ENCODE measurements at places on chromosomes 11 and 22. TPM values are rescaled to one million over a fixed set of nuclear protein-coding genes. Genes with fewer than 3 reads are reported as not detected.

Gene SCGB2A2
- not detected for total RNA-seq

GRCh38 chr11:69154938-69155301, 815 bp upstream of the SMIM38 start:
- DNase-seq: no peak

DNA sequence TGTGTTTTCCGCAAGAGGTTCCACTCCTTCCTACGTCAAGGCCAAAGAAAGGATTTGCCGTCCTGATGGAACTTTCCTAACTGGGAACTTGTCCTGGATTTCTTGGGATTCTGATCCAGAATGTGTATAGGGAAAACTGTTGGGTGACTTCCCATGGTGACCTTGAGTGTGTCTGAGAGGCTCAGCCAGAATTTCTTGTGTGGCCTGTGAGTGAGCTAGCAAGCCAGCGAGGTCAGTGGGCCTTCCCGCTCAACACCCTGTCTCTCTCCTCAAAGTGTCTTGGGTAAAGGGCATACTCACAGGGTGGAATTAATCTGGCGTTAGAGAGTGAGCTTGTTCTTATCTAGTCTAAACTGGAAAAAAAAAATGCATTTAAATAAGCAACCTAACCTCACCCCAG, 20.4 kb downstream of the ZNRF3 start:
- DNase-seq: no peak

Gene TRPM5
- not detected for total RNA-seq

- no peak for DNase-seq
These were observed 89.7 kb downstream of the SNX19 start for GRCh38 chr11:130826572-130826971.

DNA sequence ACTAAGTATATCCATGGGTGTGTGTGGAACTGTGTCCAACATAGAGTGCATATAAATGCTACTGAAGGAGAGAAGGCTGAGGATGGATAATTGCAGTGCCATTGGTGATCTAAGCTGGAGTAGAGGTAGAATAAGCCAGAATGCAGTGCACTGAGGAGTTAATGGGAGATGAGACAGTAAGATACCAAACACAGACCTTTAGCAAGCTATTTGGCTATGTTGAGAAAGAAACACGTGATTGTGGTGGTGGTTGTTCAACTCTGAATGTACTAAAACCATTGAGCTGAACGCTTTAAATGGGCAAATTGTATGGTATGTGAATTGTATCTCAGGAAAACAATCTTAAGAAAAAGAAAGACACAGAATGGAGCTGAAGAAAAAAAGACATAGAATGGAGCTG, 22.8 kb downstream of the JAML start:
- DNase-seq: no peak

Gene ATM
- total RNA-seq: 64.0 TPM

Gene CCDC83
- not detected for total RNA-seq

DNA sequence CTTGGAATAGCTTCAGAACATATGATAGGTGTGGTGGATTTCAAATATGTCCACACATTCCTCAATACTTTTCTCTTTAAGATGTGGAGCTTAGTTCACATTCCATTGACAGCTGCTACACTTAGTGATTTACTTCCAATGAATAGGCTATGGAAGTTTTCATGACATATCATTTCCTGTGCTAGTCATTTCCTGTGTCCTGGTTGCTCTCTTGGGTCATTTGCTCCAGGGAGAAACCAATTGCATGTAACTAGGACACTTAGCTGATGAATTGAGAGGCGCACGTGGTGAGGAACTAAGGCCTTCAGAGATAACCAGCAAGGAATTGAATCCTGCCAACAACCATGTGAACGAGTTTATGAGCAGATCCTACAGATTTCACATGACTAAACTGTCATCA, 120.9 kb downstream of the SLC17A6 start:
- peak; percentile 86 for DNase-seq

- no peak for DNase-seq
These were observed 119.6 kb upstream of the BLID start for GRCh38 chr11:122235615-122236014.

Gene SCGB1A1
- total RNA-seq: not detected

- no peak for DNase-seq
These were observed 83.2 kb upstream of the CLDN5 start for GRCh38 chr22:19607192-19608002.

DNA sequence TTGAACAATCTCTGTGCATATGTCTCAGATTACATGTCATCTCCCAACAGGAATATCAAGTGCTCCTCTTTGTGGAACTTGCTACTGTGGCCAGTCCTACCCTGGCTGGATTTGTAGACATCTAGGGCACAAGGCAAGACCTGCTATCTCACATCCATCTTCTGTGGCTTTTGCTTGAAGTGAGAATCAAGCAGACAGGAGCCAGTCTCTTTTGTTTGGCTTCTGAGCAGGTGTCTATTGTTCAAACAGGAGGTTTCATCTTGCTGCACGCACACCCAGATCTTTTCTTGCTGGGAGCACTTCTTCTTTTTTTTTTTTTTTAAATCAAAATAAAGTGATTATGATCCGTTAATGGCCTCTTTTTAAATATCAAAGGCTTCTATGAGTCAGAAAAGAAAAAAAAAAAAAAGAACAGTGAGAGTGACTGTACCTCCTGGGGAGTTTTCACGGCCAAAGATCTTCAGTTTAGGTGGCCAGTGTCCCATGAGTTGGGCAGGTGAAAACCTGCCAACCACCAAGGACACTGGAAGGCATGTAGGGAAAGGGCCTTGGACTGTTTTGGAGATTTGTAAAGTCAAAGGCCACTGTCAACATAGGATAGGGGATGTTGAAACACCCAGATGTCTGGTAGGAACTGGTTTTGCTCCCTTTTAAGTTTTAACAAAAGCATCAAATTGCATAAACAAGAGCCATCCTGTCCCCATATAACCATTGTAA, 78.1 kb downstream of the CD44 start:
- no peak for DNase-seq

Gene OR5P2
- not detected for total RNA-seq

- DNase-seq: no peak
These were observed 5.4 kb downstream of the KREMEN1 start for GRCh38 chr22:29078036-29078868.

GRCh38 chr22:22698263-22698750, 53.9 kb downstream of the GGTLC2 start:
- no peak for DNase-seq

GRCh38 chr11:92638678-92639077, 330.8 kb upstream of the MTNR1B start:
- DNase-seq: no peak

Gene GLYAT
- not detected for total RNA-seq

Gene WBP2NL
- 0.97 TPM for total RNA-seq
